ENCODE measurements at places on chromosomes 4 and X.

GRCh38 chr4:52234561-52235440 lies 183.7 kb downstream of the SPATA18 start:
- no peak for DNase-seq

- DNase-seq, result no peak
Observed at GRCh38 chr4:103802766-103803165, 83.0 kb upstream of the TACR3 start.

GRCh38 chrX:115564243-115564642 lies 3.3 kb downstream of the PLS3 start:
- no peak for DNase-seq

- no peak for DNase-seq
Observed at GRCh38 chrX:155031657-155032056, 5.0 kb downstream of the FUNDC2 start.

DNA sequence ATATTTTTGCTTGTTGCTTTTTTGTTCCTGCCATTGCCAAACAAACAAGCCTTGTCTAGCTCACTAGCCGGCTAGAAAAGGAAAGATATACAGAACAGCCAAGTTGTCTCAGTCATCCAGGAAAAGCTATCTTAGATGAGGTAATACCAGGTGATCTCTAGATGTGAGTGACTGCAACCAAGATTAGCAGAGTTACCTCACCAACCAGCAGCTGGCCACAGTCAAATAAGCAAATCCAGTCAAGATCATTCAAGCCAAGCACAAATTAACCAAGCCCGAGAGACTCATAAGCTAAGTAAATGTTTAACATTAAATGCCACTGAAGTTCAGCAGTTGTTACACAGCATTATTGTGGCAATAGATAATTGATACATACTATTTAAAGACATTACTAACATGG lies 108.6 kb downstream of the CENPC start:
- DNase-seq, result no peak

- no peak for DNase-seq
Observed at GRCh38 chr4:153555730-153556434, 89.7 kb downstream of the TMEM131L start.

GRCh38 chrX:70754169-70754848 lies 154.2 kb downstream of the TEX11 start:
- no peak for DNase-seq

- no peak for DNase-seq
Observed at GRCh38 chr4:159117968-159118367, 15.1 kb downstream of the RAPGEF2 start.

DNA sequence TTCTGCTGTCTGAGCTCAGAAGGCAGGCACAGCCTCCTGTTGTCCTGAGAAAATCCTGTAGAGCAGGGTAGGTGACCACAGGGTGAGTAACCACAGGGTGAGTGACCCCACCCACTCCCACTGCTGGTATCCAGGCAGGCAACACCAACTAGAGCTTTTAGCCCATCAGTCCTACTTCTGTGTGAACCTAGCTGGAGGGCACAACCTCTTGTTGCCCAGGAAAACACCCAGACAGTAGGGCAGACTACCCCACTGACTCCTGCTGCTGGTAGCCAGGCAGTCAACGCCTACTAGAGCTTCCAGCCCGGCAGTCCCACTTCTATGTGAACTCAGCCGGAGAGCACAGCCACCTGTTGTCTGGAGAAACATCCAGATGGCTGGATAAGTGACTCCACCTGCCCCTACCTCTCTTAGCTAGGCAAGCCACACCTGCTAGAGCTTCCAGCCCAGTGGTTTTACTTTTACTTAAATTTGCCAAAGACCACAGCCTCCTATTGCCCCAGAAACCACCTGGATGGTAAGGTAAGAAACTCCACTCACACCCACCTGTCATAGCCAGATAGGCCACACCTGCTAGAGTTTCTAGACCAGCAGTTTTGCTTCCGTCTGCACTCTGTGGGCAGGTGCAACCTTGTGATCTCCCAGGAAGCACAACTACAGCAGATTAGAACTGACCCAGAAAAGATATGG lies 371.6 kb downstream of the INPP4B start:
- no peak for DNase-seq

- DNase-seq, result no peak
Observed at GRCh38 chrX:17456526-17456925, 81.5 kb downstream of the NHS start.

- no peak for DNase-seq
Observed at GRCh38 chrX:133254666-133255065, 36.5 kb upstream of the TFDP3 start.

GRCh38 chr4:121799208-121799823 lies 1.8 kb upstream of the EXOSC9 start:
- no peak for DNase-seq

- DNase-seq, result no peak
Observed at GRCh38 chr4:44679060-44679459, 840 bp downstream of the GUF1 start.

DNA sequence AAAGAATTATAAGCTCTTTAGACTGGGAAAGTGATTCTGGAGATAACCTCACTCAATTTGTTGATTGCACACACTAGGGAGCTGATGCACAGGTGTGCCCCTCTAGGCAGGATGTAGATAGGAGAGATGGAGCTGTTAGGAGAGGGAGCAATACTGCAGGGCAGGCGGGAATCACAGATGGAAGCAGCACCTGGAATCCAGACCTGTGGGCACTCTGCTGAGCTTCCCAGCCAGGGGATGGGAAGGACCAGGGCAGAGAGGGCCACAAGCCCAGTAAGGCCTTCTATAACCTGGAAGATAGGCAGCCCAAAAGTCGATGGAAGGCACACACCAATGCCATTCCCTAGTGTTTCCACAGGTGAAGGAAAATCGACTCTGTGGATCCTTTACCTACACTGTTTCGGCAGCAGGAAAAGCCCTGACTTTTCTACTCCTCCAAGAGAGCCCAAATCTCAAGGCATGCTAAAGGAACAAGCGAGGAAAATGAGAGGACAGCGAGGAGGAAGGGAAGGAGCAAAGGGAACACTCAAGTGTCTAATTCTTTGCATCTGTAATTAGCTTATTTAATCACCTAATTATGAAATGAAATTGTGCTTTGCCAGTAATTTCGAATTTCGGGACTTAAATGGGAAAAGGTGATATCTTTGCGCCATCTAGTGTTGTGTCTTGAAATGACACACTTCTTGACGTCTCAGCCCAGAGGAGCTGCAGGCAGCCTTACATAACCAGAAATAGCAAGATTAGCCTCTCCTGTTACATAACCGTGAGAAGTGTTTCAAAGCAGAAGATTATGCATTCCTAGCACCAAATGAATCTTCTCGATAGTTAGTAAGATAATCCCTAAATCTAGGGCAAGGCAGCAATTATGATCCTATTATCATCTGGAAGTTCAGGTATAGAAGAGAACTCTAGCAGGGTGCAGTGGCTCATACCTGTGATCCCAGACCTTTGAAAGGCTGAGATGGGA lies 31.0 kb upstream of the TLR3 start:
- no peak for DNase-seq

GRCh38 chr4:186904101-186904500 lies 180.4 kb upstream of the FAT1 start:
- no peak for DNase-seq

DNA sequence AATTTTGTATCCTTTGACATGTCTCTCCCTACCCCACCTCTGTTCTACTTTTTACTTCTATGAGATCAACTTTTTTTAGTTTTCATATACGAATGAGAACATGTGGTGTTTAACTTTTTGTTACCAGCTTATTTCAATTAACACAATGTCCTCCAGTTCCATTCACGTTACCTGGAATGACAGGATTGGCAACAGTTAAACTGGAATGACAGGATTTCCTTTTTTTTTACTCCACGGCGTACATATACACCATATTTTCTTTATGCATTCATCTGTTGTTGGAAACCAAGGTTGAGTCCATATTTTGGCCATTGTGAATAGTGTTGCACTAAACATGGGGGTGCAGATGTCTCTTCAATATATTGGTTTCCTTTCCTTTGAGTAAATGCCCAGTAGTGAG lies 171.8 kb upstream of the GPC4 start:
- DNase-seq, result no peak

DNA sequence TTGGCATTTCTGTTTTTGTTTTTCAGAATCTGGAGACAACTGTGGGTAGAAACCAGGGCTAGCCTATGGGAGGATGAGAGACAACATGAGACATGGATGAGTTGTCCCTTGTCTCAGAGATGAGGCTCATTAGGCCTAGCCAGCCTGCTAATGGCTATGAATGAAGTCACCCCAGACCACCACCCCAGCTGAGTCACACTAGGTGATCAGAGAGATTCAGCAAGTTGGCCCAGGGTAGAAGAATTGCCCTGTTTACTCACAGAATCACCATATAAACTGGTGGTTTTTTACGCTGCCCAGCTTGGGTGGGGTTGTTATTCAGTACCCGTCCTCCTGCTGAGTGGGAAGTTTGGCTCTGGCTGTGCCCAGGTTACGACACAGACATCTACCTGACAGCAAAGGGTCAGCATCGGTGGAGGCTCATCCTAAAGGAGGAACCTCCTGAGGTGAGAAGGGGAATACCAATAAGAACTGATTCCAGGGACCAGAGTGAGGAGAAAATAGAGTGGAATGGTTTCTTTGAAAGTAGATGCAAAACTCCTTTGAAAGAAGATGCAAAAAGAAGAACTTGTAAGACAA lies 17.2 kb upstream of the ARSJ start:
- DNase-seq, result no peak

DNA sequence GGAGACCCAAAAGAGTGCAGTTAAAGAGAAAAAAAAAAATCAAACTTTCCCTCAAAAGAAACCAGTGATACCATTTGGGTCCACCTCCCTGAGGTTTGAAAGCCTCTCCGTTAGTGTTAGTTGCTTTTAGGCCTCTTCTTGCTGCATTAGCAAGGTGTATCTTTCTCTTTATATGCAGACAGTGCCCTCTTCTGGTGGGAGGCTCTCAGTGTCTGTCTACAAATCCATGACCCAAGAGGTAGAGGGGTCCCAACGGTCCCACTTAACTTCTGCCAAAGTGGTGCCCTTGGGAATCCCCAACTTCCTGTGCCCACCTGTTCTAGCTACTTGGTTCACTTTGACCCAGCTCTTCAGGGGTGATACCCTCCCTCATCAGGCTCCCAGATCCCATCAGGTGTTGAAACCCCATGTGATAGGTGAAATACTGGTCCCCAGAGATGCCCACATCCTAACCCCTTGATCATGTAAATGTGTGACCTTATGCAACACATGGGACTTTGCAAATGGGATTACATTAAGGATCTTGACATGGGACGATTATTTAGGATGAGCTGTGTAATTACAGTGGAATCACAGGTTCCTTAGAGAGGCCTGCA lies 63.7 kb upstream of the CD99 start:
- DNase-seq, result no peak

DNA sequence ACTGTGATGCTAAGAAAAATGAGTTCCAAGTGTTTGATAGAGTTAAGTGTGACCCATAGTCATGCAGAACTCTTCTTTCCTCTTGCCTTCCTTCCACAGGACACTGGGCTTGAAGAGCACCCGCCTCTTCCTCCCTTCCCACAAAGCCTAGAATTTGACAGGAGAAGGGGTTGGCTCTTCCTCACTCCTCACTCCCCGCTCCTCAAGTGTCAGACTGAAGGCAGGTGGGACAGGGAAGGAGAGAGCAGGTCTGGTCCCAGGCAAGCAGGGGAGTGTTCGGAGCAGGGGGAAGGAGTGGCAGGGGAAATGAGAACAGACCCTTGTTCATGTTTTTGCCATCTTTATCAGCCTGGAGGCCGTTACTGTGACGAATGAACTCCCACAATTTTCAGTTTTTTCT lies 10.7 kb downstream of the MAGED2 start:
- DNase-seq, result no peak

- no peak for DNase-seq
Observed at GRCh38 chr4:77347351-77347966, 190.5 kb downstream of the CCNG2 start.

- no peak for DNase-seq
Observed at GRCh38 chr4:118816538-118817177, 19.3 kb downstream of the SEC24D start.

DNA sequence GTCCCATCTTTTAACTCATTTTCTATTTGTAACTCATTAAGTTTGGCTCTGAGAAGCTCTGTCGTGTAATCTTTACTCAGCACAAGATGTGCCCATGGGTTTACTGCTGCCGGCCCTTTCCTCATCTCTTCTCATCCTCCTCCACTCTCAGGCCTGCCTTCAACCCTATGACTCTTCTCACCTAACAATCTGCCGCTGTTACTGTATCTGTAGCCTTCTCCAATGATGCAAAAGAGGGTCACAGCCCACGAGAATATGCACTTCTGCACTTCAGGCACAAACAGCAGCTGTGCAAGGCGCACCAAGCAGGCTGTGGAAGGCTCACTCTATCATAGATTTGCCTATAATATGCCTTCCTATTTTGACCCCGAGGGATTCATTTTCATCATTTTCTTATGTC lies 546.5 kb upstream of the GALNTL6 start:
- DNase-seq, result no peak

DNA sequence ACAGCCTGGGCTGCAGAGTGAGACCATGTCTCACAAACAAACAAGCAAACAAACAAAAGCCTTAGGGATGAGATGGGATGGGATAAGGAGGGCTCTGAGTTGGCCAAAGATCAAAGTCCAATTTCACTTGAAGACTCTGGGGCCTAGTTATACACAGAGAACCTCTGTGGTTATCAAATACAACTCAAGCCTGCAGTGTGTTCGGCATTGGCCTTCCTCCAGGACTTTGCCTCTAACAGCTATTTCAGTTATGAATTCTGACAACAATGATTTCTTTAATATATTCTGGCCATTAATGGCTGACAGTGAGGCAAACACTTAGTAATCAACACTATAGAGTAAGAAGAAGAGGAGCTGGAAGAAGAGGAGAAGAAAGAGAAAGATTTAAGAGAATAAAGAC lies 171.1 kb downstream of the PDGFRA start:
- no peak for DNase-seq

- no peak for DNase-seq
Observed at GRCh38 chrX:8960957-8961468, 72.9 kb downstream of the FAM9B start.

- no peak for DNase-seq
Observed at GRCh38 chr4:169345316-169345721, 74.6 kb upstream of the SH3RF1 start.

DNA sequence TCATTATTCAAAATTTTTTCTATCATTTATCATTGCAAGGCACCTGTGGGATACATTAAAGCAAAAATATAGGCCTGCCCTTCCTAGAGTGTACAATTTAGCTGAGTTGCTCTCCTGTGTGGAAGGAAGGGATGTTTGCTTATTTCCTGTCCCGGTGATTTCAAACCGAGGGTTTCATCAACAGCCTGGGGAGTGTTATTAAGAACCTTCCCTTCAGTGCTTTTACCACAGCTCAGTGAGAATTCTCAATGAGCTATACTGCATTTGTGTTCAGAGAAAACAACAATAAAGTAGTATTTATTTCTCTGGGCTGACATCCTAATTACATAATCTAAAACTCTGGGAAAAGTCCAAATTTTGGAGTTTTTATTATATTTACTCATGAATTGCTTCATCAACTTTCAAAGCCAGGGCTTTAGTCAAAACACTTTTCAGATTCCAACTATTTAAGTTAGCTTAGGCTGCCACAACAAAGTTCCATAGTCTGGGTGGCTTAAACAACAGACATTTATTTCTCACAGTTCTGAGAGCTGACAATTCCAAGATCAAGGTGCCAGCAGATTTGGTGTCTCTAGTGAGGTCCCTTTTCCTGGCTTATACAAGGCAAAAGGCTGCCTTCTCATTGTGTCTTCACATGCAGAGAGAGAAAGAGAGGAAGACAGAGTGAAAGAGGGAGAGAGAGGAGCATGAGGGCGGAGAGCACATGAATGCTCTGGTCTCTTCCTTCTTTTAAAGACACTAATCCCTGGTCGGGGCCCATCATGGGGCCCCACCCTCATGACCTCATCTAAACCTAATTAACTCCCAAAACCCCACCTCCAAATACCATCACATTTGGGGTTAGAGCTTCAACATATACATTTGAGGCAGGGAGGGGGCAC lies 62.6 kb downstream of the MMRN1 start:
- DNase-seq, result no peak

All from stimulated activated CD8-positive, alpha-beta memory T cell treated with anti-CD3 and anti-CD28 coated beads, Interleukin-4, amount 100 ng/mL, for 4 hours (primary cell).